ENCODE measurements at places on chromosomes 16 and 17.

DNA sequence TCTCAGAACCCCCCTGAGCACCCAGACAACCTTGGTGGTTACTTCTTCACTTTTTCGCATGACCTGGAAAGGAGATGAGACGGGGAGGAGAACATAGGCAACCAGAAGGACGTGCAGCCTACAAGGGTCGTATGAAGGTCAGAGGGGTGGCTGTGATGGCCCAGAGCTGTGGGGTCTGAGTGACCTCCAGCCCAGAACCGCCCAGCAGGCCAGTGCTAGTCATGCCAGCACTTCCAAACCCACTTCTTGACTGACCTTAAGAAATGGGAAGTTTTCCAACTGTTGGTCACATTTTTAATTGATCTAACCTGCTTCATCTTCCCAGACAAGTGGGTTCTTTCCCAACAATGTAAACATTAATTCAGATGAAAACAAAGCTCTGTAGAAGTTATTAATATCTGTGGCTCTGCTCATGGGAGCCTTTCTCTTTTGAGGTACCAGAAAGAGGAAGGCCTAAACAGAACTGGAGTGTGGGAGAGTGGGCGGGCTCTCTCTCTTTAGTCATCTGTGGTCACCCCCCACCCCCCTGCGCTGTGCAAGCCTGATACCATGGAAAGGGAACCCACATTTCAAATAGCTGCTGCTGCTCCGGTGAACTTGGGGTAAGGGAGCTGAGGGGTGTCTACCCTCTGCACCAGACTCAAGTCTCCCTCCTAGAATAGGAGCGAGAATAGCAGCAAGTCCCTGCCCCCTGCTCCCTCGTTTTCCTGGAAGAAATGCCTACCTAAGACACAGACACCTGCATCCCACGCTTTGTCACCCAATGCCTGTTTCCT is 101.6 kb downstream of the RAB11FIP4 start:
- DNase-seq, result peak; percentile 70

DNA sequence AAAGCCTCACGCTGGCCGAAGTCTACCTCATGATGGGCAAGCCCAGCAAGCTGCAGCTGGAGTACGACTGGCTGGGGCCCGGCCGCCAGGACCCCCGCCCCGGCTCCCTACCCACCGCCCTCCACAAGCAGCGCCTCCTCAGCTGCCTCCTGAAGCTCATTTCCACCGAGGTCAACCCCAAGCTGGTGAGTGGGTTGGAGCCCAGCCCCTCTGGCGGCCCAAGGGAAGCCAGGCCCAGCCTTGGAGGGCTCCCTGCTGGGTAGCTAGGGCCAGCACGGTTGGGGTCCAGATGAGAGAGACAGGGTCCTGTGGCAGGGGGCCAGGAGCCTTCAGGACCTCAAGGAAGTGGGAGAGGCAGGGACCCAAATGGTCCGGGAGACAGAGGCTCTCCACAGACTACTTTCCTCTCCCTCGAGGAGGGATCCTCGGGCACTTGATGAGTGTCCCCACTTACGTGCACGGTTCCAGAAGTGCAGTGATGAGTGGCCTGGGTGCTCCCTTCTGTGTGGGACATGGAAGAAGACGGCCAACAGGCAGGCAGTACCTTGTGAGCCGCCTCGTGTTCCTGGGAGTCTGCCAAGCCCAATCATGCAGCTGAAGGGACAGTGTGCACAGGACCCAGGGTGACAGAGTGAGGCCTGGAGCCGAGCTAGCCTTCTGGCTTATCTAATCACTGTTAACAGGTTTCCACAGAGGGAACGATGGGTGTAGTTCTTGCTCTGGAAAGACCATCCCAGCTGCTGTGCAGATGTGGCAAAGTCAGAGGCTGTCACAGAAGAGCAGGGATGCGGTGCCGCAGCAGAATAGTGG is 21.1 kb upstream of the JPT2 start:
- no peak for DNase-seq

- no peak for DNase-seq
Observed at GRCh38 chr16:83792391-83792790, 15.4 kb upstream of the HSBP1 start.

DNA sequence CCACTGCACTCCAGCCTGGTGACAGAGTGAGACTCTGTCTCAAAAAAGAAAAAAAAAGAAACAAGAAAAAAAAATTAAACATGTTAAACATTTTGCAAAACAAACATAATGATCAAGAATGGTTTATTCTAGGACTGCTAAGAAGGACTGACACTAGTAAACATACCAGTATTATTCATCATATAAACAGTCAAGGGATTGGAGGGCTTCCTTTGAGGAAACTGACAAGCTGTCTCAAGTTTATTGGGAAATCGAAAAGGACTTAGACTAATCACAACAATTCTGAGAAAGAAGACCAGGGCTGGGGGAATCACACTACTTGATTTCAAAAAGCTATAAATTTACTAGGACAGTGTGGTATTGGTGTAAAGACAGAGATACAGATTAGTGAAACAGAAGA is 75.5 kb downstream of the MYH10 start:
- DNase-seq, result no peak
